ENCODE measurements at places on chromosomes 1 and 21. TPM values are rescaled to one million over a fixed set of nuclear protein-coding genes. Genes with fewer than 3 reads are reported as not detected.

GRCh38 chr1:206782448-206782847 is 10.2 kb upstream of the IL10 start:
- DNase-seq, result no peak

GRCh38 chr1:62040450-62040849 is 154.2 kb upstream of the L1TD1 start:
- no peak for DNase-seq

The SHISA4 gene
- total RNA-seq, result 10.8 TPM

The HTR1D gene
- not detected for total RNA-seq
